Smooth muscle cell of trachea (primary cell): ENCODE measurements at places on chromosomes 3 and 15. TPM values are rescaled to one million over a fixed set of nuclear protein-coding genes. Genes with fewer than 3 reads are reported as not detected.

Gene ACOX2
- total RNA-seq = 26.5 and 27.1 TPM in 2 replicates

Gene GHSR
- total RNA-seq = not detected in 2 replicates

Gene ROBO2
- 1.0 and 2.8 TPM in 2 replicates for total RNA-seq

Gene CAPN3
- total RNA-seq = 1.0 and 2.8 TPM in 2 replicates

Gene VGLL3
- 25.7 and 55.6 TPM in 2 replicates for total RNA-seq

Gene SLC27A2
- 0.15 TPM in 1 of 2 replicates, not detected in the other for total RNA-seq

Gene RNF123
- 26.2 and 35.1 TPM in 2 replicates for total RNA-seq

Gene ZFYVE19
- 19.0 and 25.3 TPM in 2 replicates for total RNA-seq

Gene RBMS3
- total RNA-seq = 45.7 and 48.0 TPM in 2 replicates

Gene SEMA5B
- total RNA-seq = not detected in 2 replicates

Gene THSD4
- 31.3 and 52.6 TPM in 2 replicates for total RNA-seq

Gene DNAH1
- total RNA-seq = 1.9 and 5.0 TPM in 2 replicates

Gene GOLGA6L10
- under 0.01 and 0.44 TPM in 2 replicates for total RNA-seq

Gene P3H2
- 13.9 and 14.1 TPM in 2 replicates for total RNA-seq

Gene SERINC4
- 0.15 TPM in 1 of 2 replicates, not detected in the other for total RNA-seq

Gene USF3
- 9.4 and 12.9 TPM in 2 replicates for total RNA-seq

Gene VPS18
- total RNA-seq = 45.1 and 86.2 TPM in 2 replicates

Gene MORC1
- not detected in 2 replicates for total RNA-seq

Gene BLM
- 0.33 and 6.4 TPM in 2 replicates for total RNA-seq

Gene KCNMB3
- 0.50 and 1.0 TPM in 2 replicates for total RNA-seq

Gene BSN
- under 0.01 and 0.17 TPM in 2 replicates for total RNA-seq

Gene PRRT3
- 5.4 and 7.1 TPM in 2 replicates for total RNA-seq

Gene MTFMT
- 26.6 and 29.1 TPM in 2 replicates for total RNA-seq

Gene SEMA3F
- total RNA-seq = 7.4 and 7.6 TPM in 2 replicates

Gene MESP2
- 0.58 and 1.3 TPM in 2 replicates for total RNA-seq

Gene KBTBD13
- under 0.01 and 0.17 TPM in 2 replicates for total RNA-seq

Gene SACM1L
- total RNA-seq = 33.9 and 42.6 TPM in 2 replicates

Gene GOLGA6L24
- not detected in 2 replicates for total RNA-seq

Gene GOLGA8K
- under 0.01 and 0.44 TPM in 2 replicates for total RNA-seq

Gene LHFPL4
- total RNA-seq = under 0.01 TPM in 2 replicates

Gene GNAT1
- total RNA-seq = not detected in 2 replicates

Gene GPR149
- total RNA-seq = not detected in 2 replicates

Gene PTX3
- total RNA-seq = 120 and 266 TPM in 2 replicates

Gene AMOTL2
- 42.2 and 77.1 TPM in 2 replicates for total RNA-seq

Gene IL12A
- total RNA-seq = 1.9 and 7.4 TPM in 2 replicates
